ENCODE measurements at places on chromosomes 2 and 18. TPM values are rescaled to one million over a fixed set of nuclear protein-coding genes. Genes with fewer than 3 reads are reported as not detected.

DNA sequence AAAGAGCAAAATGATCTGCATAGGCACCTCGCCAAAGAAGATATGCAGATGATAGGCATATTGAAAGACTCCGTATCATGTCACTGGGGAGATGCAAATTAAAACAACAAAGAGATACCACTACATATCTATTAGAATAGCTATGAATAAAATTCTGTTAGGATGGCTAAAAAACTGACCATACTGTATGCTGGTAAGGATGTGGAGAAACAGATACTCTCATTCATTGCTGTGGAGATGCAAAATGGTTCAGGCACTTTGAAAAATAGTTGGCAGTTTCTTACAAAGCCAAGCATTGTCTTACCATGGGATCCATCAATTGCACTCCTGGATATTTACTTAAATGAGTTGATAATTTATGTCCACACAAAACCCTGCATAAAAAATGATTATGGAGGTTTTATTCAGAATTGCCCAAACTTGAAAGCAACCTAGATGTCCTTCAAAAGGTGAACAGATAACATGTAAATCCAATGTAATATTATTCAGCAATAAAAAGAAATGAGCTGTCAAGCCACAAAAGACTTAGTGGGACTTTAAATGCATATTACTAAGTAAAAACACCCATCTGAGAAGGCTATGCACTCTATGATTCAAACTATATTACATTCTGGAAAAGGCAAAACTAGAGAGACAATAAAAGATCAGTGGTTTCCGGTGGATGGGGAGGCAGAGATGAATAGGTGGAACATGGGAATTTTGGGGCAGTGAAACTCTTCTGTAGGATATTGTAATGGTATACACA, 31.2 kb downstream of the ZNF385B start:
- DNase-seq = no peak

DNA sequence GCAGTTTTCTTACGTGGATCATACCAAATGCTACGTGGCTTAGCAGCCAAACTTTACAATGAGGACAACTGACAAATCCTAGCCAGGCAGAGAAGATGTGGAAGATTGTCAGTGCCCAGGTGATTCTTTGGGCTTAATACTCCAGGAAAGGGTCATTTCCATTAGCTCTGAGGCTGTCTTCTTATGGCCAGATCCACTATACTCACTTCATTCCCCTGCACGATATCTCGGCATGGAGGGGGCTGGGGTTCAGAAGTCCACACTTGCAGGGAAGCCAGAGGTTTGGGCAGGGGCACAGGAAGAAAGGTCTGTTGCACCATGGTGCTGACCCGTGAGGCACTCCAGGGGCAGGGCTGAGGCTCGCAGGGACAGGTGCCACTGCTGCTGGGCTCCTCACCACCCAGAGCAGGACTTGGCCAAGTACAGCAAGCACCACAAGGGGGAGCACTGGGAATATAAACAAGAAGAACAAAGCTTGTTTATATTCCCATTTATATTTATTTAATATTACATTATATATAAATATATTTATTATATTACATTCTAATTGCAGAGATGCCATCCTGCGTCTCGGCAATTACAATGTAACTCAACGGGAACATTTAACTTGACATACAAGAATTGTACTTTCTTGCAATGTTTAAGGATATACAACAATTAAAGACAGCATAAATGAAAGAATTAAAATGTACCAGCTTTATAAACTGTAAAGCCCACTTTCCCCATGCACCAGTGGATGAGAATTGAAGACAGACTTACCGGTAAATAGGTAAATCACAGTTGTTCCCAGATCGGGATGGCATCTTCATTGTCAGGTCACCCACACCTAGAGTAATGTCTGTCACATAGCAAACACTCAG, 27.2 kb downstream of the CLUL1 start:
- DNase-seq = peak; percentile 43

DNA sequence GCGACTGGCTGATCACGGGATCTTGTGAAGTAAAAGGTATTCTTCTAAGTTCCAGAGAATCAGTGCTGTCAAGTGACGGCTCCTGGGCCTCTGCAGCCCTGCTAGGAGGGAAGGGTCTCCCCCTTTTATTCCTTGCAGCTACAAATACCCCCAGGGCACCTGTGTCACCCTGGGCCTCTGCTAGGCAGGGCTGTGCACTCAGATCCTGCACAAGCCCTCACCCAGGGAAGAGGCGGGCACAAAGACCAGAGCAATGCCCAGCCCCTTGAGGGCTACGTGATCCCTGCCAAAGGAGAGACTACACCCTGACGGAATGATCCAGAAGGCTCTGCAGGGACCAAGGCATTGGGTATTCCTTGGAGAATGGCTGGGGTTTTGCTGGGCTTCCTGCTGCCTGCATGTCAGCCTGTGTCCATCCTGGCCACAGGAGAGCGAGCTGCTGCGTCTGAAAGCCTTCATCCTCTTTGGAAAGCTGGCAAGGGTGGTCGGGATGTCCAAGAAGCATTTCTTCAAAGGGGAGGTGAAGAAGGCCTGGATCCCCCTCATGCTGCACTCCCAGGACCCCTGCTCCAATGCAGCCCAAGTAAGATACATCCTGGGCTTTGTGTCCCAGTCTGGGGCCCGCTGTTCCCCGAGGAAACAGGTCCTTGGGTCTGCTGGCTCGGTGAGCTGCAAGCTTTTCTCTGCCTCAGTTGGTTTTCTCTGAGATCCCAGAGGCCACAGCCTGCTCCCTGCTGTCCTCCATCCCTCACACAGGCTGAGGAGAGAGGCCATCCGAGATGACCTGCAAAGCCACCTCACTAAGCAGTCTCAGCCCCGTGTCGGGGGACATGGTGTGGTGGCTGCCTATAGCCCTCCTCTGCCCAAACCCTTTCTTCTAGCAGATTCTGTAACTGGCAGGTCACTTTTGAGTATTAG, 24.9 kb downstream of the HJURP start:
- DNase-seq = no peak

DNA sequence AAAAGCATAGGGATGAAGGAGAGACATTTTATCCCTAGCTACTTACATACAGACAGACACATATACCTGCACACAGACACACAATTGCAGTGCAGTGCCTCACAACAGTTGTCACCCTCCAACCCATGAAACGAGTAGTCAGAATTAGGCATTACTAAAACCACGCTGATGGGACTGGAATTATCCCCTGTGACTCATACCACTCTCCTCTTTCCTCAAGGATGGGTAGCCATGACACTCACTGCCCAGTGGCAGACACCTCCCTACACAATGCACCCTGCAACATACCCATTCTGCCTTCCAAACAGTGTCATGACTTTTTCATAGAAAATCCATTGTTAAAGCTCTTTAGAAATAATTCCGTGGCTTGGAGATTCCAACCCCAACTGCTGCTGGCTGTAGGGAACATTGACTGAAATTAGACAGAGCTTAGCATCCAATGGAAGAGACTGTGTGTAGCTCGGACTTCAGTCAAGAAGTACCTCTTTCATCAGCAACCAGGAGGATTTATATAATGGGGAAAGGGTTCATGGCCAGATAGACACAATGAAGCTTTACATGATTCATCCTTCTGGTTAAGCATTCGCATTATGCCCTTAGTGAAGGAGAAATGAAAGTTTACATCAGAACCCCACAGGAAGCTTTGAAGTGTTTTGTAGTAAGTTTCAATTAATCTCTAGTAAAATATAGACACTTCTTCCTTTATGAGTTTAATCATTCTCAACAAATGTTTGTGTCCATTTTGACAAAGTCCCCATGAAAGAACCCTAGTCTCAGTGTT, 155.2 kb downstream of the FBXO15 start:
- no peak for DNase-seq

DNA sequence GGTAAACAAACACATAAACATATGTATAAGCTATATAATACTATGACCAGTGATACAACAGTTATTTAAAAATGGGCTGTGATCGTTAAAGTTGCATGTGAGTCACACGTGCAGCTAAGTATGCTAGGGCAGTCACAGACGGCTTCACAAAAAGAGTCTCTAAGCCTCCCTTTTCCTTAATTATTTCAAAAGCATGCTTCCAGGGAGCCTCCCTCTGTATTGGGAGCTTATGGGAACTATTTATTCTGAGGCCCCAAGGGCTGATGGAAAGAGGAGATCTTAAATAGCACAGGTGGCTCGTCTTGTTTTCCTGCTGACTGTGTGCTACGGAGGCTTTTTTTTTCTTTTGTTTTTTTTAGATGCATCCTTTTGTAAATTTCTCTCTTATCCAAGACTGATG, 94.3 kb downstream of the ADCYAP1 start:
- DNase-seq = no peak

DNA sequence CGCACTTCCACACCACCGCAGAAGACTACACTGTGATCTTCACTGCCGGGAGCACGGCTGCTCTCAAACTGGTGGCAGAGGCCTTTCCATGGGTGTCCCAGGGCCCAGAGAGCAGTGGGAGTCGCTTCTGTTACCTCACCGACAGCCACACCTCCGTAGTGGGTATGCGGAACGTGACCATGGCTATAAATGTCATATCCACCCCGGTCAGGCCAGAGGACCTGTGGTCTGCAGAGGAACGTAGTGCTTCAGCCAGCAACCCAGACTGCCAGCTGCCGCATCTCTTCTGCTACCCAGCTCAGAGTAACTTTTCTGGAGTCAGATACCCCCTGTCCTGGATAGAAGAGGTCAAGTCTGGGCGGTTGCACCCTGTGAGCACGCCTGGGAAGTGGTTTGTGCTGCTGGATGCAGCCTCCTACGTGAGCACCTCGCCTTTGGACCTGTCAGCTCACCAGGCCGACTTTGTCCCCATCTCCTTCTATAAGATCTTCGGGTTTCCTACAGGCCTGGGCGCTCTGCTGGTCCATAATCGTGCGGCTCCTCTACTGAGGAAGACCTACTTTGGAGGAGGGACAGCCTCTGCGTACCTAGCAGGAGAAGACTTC, 12.5 kb downstream of the MOCOS start:
- DNase-seq = no peak

DNA sequence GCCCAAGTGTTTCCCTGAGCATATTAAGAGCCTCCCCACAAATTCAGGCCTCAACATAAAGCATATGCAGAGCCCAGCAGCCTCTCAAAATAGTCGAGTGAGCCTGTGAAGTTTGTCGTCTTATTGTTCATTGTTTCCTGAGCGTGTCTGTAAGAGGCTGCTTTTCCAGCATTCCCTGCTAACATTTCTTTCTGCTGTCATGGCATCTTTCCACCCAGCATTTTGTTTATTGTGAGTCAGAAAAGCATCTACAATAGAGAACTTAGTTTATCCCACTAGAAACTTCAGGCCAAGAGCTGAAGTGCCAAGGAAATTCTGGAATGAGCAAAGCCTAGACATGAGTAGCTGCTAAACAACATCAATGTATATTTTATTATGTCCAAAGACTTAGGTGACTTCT, 46.3 kb upstream of the STAM2 start:
- no peak for DNase-seq

DNA sequence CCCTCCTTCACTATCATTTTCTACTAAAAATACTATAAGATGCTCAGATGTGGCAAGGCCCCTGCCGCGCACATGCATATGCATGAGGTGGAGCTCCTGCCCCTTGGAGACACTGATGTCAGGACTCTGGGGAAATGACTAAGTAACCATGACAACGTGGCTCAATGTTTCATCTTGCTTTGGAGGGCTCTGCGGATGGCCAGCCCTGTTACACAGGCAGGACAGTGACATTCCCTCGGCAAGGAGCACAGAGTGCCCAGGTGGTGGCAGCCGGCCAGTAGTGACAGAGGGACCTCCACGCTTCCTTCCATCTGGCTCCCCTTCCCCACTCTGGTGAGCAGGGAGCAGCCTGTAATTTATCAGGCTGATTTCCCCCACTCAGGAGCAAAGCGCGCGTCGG, 364.1 kb downstream of the SS18 start:
- DNase-seq = no peak

GRCh38 chr2:144325086-144325485, 194.8 kb downstream of the ZEB2 start:
- DNase-seq = no peak

DNA sequence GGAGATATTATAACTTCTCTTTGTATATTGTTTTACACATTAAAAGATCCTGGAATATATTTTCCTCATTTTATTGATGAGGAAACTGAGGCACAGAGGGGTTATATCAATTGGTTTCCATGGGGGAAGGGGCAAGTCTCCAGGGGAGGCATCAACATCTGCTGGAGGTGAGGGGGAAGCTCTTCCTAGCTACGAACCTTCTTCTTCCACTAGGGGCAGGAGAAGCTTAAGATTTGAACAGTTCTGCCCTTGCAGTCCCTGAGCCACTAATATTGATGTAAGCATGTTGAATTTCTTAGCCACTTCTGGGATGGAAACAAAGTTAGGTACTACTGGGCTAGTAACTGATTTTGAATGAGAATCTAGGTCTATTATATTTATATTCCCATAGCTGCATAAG, 140.1 kb upstream of the AQP4 start:
- no peak for DNase-seq

DNA sequence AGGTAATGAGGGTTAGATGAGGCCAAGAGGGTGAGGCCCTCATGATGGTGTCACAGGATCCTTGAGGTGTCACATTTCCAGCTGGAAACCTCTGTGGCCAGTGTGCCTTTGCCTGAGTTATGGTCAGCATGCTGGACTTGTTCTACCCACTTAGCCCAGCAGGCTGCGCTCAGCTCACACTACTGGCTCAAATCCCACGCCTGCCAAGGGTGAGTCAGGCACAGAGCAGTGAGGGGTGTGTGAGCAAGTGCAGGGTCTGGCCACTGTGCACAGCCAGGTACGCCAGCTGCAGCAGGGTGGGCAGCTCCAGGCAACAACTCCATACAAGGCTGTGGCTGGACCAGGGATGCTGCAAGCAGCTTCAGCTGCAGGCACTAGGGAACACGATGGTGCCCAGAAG, 616.6 kb upstream of the FSHR start:
- DNase-seq = peak; percentile 17

DNA sequence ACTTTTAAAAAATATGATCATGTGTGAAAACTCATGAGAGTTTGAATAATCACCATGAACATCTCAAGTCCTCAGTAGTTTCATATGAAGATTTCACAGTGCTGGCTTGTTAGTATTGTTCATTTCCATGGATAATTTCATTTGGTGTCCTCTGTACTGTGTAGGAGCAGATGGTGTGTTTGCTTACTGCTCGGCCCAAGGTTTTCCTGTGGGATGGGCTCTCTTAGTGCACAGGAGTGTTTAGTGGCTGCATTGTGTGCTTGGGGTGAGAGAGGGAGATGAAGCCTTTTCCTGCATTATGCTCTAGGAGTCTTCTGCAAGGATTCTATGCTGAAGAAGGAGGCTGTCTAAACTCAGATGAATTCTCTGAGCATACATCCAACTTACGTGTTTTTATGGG, 270.6 kb downstream of the SOCS6 start:
- no peak for DNase-seq

- DNase-seq = no peak
Measured at GRCh38 chr2:119197126-119197405, 26.6 kb upstream of the STEAP3 start.

GRCh38 chr2:65574993-65575392, 142.6 kb upstream of the SPRED2 start:
- peak; percentile 24 for DNase-seq

GRCh38 chr2:58853420-58853819, 612.3 kb upstream of the FANCL start:
- no peak for DNase-seq

The TMEM37 gene
- polyA plus RNA-seq = 1.2 TPM

The ANKRD30B gene
- not detected for polyA plus RNA-seq

The NR4A2 gene
- polyA plus RNA-seq = 1.1 TPM

The VWC2L gene
- polyA plus RNA-seq = not detected

The SPATA3 gene
- not detected for polyA plus RNA-seq
